Activated naive CD8-positive, alpha-beta T cell treated with anti-CD3 and anti-CD28 coated beads, Interleukin-2, amount 50 U/mL, for 24 hours (primary cell): ENCODE measurements at places on chromosomes 7 and 10.
A peak's percentile ranks its signal among the peaks of the same experiment; 100 is the strongest.

DNA sequence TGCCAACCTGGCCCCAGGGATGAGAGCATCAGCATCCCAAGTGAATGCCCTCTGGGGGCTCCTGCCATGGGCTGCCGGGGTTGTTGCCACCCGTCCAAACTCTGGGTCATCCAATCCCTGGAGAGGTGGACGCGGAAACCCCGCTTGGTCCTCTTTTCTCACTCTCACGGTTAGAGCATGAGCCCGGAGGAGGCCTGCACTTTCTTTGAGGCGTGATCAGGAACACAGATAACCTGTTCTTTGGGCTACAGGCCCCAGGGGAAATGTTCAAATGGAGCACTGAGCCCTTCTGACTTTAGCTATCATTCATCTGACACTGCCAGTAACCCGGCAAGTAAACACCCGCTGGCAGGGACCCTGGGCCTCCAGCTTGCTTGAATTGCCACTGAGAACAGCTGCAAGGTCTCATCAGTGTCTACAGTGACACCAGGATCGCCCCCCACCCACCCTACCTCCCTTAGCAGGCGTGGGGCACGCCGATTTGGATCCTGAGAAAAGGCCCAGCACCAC, 29.4 kb upstream of the SLF2 start:
- DNase-seq, result no peak

DNA sequence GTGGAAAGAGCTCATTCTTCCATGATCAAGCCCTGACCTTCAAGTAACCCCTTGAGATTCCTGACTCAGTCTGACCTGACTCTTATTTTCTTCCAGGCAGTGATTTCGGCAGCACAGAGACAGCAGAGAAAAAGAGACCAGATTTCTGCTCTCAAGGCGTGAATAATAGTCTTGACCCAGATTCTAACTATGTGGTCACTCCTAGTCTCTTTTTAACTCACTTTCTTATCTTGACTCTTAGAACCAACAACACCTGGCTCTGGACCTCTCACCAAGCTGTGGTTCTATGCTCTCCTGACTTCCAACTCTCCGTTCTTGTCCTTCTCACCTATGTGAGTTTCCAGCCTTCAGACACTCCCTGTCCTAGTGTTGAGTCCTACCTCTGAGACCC, 36.9 kb upstream of the KDM7A start:
- DNase-seq, result no peak

DNA sequence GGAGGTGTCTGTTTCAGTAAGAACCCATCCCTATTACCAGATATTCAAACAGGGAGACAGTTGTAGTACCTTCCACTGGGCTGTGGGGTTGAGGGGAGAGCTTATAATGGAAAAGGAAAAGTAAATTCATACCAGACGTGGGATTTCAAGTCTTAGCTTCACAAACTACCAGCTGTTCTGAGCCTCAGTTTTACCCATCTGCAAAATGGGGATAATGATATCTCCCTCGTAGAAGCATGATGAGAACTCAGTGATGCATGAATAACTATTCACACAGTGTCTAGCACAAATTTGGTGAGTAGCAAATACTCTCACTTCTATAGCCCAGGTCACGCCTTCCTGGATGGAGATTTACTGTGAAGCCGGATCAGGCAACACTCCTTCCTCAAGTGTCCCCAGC, 29.1 kb upstream of the IKZF1 start:
- DNase-seq, result no peak

DNA sequence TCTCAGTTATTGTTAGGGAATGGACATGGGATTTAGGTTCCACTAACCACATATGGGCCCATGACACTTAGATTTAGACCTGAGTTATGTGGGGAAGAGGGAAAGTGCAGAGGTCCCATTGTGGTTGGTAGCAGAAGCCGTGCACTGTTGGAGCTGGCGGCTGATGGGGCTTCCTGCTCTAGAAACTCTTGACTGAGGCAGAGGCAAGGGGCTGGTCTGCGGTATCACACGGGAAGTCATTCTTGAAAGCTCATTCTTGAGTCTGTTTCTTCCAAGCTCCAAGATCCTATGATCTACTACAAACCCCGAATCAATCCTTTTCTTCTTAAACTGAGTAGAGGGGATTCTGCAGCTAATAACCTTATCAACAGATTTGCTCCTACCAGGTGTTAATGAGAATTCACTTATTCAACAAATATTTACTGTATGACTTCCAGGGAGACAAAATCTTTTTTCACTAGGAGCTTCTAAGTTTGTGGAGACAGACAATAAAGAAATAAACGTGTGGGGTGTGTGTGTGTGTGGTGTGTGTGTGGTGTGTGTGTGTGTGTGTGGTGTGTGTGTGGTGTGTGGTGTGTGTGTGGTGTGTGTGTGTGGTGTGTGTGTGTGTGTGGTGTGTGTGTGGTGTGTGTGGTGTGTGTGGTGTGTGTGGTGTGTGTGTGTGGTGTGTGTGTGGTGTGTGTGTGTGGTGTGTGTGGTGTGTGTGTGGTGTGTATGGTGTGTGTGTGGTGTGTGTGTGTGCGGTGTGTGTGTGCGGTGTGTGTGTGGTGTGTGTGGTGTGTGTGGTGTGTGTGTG, 57.1 kb downstream of the AOC1 start:
- peak; percentile 35 for DNase-seq

GRCh38 chr10:110324201-110324804, 19.6 kb upstream of the SMNDC1 start:
- DNase-seq, result no peak

DNA sequence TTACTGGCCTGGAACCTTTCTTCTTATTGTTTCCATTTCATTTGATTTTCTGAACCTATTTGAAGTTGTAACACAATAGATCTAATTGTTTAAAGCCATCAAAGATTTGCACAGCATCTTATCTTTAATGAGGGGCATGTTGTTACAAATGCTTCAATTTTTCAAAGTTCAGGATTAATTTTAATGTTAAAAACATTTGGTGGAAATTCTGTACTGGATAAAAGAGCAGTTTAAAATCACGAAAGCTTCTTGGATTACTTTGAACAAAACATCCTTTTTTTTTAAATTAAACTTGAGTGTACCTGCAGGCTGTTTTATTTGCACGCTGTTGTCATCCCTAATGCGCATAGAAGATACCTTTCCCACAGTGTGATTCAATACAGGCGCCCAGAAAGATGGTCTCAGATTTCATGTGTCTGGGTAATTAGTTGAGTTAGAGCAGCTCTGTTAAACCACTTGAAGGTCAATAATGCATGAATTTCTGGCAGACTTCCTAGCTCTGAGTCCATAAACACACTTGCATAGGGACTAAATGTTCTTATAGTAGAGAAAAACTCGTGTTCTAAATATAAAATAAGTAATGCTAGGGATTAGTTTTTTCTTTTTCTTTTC, 29.3 kb upstream of the DDX50 start:
- DNase-seq, result no peak

GRCh38 chr10:86654411-86655172, at the start of gene OPN4:
OPN4 (plus strand) TSS chr10:86654547; CDS start chr10:86654784, 237 bp downstream.
- no peak for DNase-seq

DNA sequence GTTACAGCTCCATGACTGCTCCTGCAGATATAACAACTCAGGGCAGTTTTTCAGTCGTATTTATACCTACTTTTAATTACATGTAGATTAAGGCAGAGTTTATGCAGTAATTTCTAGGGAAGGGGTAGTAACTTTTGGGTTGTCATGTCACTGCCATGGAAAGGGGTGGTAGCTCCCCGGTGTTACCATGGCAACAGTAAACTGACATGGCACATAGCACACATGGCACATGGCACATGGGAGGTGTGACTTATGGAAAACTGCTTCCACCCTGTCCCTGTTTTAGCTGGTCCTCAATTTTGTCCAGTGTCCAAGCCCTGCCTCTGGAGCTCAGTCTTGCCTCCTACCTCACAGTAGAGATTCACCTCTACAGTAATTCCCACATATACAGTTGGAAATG, 3.9 kb upstream of the TOMM7 start:
- no peak for DNase-seq

DNA sequence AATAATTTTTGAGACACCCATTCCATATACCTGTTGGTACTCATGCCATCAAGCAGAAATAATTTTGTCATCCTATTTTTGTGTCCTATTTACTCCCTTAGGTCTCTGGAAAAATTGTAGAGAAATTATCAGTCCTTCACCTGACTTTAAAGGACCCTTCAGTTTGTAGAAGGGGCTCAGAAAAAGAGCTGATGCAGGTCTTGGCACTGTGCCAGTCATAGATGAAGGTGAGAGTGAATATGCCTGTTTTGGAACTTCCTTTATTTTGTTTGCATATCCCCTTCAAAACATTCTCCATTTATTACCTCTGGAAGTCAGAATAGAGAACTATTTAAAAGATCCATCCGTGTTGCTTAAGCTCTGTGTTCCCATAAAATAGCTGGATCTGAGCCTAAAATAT, 321.0 kb upstream of the TPK1 start:
- DNase-seq, result no peak
